ENCODE measurements at places on chromosomes 16 and 17.

DNA sequence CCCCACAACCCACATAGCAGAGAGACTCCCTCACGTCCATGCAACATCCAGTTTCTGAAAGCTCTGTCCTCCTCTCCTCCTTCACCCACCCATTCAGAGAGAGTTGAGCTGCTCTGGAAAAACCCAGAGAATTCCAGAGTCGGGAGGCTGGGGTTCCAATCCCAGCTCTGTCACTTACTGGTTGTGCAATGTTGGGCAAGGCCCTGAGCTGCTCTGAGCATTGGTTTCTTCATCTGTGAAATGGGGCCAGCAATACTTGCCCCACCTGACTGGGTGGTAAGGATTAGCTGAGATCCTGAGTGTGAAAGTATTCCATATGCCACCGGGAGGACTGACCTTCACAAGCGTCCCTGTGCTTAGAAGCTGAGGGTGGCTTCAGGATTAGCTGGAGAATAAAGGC lies 12.2 kb upstream of the DLX4 start:
- DNase-seq = no peak

- no peak for DNase-seq
These were observed 2.4 kb downstream of the USP6 start for GRCh38 chr17:5118219-5118618.

GRCh38 chr17:82345151-82345976 lies 11.8 kb upstream of the SECTM1 start:
- DNase-seq = no peak

DNA sequence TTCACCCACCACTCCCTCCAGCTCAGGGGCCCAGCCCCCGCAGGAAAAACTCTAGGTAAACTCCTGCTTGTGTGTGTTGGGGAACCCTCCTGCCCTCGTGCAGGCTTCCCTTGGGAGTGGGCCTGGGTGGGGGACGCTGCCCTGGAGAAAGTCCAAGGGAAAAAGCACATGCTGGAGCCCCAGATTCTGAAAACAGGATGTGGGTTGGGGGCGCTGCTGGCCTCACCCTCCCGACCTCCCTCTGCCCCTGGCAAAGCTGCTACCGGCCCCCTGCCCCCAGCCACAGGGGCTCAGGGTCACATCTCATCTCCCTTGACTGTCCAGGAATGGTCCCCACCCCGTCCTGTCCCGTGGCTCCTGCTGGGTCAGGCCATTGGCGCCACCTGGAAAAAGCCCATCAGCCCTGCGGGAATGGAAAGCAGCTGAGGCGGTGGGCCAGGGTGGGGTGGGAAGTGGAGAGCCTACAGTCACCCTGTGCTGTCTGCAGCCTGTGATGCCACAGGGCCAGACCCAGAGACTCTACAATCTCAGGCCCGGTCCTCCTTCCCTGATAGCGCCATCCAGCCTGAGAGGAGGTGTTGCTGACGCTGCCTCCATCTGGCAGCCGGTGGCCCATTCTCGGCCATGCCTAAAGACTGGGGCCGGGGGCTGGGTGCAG lies 2.5 kb upstream of the GJD3 start:
- no peak for DNase-seq

DNA sequence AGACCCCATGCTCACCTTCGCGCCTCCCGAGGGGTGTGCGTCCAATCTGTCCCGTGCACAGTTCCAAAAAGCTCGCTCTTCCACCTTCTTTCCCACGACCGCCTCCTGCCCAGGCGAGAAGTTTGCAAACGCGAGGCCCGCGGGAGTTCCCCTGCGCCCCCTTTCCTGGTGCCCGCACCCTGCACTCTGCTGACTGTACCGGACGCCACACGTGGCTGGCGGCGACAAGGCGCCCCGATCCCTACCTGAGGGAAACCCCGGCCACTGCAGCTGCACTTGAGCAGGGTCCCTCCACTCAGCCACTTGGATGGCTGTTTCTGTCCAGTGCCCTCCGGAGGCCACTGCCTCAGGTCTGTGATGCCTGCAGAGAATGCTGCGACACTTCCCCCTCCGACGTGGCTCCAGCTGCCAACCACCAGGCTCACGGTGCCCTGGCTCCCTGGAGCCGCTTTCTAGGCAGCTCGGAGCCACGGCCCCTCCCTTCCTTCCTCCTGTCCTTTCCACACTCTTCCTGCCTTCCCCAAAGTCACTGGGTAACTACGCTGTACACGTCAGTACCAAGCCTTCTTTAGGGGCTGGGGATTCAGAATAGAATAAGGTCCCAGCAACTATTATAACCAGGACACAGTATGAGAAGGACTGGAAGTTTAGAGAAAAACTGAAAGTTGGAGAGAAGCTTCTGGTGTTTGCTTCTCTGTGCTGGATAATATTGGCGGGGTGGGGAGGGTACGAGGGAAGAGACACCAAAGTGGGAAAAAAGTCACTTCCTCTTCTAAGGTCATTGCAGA lies at the start of gene MLKL:
Gene MLKL, minus strand, starts transcription at position 425 of the 788 bp plus-strand sequence. CDS start 5,105 bp downstream, outside the sequence.
- peak; percentile 60 for DNase-seq

GRCh38 chr17:75402026-75402425 lies 3.5 kb downstream of the GRB2 start:
- DNase-seq = no peak

DNA sequence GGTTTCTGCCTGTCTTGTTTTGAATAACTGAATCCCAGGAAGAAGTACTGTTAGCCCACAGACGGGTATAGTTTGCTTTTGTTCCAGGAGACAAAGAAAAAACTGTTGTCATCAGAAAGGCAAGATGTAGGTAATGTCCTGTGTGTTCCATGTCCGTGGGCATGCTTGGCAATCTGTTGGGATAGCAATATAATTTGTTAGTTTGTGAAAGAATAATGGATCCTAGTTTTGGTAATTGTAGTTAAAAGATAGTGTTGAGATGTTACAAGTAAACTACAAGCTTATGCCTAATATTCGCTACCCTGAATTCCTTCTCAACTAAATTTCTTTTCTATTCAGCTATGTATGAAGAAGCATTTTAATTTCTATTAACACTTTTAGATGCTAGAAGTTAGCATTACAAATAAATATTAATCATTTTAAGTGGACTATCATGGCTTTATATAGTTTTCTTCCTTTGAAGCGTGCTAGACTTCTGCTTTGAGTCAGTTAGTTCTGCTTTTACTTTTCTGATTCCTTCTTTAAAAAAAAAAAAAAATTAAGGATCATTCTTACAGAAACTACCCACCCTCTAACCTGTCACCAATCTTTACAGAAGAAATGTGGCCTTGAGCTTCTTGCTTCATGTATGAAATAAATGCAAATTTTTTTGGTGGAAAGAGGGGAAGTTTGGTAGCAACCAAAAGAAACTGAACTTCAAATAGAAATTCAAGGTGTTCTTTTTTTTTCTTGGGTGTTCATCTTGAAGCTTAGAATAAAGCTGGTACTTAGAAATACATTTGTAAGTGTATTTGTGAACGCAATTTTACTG lies 2.4 kb downstream of the EVI2A start:
- DNase-seq = no peak

DNA sequence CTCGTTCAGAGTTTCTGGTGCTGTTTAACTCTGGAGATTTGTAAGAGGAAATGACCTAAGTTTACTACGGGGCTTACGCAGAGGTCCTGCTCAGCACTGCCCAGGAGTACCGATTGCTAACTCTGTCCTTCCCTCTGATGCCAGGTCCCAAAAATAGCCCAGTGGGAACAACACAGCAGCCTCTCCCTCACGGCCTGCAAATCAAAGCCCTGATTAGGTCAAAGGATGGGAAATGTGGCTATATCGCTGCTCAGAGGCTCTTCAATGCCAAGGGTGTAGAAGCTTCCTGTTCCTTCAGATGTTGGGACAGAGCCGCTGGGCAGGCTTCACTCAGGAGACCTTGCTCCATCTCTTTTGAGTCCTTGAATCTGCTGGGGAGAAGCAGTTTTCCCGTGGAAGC lies 174.2 kb upstream of the KCNJ16 start:
- no peak for DNase-seq

- DNase-seq = no peak
These were observed 9.0 kb upstream of the C16orf87 start for GRCh38 chr16:46839986-46840443.

GRCh38 chr17:19937522-19937921 lies 40.1 kb downstream of the AKAP10 start:
- DNase-seq = no peak

- DNase-seq = no peak
These were observed 129.8 kb upstream of the TOM1L1 start for GRCh38 chr17:54770836-54771235.

- no peak for DNase-seq
These were observed 18.2 kb downstream of the HIGD1B start for GRCh38 chr17:44865931-44866330.
